ENCODE measurements at places on chromosomes 3 and 15.
A peak's percentile ranks its signal among the peaks of the same experiment; 100 is the strongest.

GRCh38 chr3:25663869-25664811, 567 bp downstream of the TOP2B start:
- peak; percentile 51 for DNase-seq

DNA sequence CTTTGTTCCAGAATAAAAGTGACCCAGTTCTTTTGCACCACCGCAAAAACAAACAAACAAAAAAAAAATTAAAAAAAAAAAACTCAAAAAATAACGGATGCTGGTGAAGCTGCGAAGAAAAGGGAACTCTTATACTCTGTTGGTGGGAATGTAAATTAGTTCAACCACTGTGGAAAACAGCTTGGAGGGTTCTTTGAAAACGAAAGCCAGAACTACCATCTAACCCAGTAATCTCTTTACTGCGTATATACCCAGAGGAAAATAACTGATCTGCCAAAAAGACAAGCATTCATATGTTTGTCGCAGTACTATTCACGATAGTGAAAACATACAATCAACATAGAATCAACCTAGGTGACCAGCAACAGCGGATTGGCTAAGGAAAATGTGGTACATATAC, 298.9 kb upstream of the CBLB start:
- no peak for DNase-seq

DNA sequence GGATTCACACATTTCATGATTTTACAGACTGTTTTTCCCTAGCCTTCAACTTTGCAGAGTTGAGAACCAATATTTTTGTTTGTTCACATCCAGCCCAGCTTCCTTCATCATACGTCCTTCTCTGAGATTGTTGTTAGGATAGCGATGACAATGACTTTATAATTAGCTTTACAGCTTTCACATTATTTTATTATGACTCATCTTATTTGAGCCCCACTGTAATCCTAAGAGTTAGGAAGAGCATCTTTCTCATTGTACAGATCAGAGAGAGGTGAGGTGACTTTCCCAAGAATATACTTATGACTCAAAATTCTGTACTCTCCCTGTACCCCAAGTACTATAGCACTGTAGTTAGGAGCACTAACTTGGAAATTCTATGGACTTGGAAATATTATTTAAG, 156.1 kb downstream of the ALDH1A2 start:
- DNase-seq, result no peak

DNA sequence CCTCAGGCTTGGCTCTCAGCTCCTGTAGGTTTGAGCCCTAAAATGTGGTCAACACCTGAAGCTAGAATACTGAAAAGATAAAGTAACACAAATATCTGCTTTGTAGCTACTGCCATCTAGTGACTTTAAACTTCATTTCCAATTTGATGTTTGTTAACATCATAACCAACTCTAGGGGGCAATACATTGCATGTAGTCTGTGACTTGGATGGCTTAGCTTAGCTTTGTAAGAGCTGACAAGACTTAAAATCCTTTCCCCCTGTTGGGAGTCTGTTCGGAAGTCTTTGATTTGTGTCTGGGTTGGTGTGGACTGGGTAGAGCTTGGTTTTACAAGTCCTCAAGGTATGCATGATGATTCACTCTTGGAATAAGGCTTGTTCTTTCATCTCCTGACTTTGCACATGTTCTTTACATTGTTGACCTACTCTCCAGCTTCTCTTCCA, 51.7 kb downstream of the SCN11A start:
- peak; percentile 64 for DNase-seq

- DNase-seq, result peak; percentile 61
Measured at GRCh38 chr15:92655178-92655995, at the start of gene FAM174B. Gene FAM174B, minus strand, starts transcription at chr15:92655775.

- no peak for DNase-seq
Measured at GRCh38 chr3:30649572-30650318, 43.3 kb downstream of the TGFBR2 start.

DNA sequence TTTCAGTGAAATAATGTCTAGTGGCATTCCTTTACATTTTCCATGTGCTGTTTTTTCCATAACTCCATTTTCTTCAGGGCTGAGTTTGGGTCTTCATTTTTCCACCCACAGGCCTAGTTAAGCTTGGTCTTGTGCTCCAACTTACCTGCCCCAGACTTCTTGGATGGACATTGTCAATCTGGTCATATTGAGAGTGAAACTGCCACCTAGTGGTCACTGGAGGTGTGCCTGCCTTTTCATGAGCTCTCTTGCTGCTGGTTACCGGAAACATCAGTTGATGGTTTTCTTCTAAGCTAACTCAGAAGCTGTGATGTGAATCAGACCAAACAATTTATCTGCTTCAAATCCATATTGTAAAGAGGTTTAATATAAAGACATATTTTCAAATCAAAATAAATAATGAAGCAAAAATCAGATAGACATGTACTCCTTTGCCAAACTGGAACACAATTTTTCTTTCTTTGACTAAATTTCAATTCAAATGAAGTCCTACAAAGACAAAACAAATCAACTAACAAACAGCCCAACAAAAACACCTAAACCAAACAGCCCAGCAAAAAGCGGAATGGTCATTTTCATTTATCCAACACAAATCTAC, 135.1 kb upstream of the RASGRP1 start:
- peak; percentile 63 for DNase-seq

DNA sequence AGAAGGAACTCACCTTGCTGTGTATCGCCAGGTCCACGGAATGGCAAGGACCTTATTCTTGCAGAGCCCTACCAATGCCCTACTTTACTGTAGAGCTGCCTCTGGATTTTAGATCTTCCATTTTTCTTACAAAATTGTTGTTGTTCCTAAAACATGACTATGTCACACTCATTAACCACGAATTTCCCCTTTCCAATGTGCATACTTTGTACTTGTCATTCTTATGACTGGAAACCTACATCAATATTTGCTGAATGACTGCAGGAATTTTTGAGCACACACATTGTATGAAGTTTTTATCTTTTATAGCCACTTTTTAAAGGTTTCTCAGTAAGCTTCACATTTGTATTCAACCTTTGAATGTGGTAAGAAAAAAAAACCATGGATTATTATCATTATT, 35.9 kb upstream of the CMSS1 start:
- no peak for DNase-seq

Data from SK-N-DZ (cell line).